ENCODE measurements at places on chromosomes 3 and 15. TPM values are rescaled to one million over a fixed set of nuclear protein-coding genes. Genes with fewer than 3 reads are reported as not detected.

- no peak for DNase-seq
These were observed 84.9 kb upstream of the TBL1XR1 start for GRCh38 chr3:177282119-177282655.

Gene EXD1
- total RNA-seq: 0.15 TPM

GRCh38 chr3:141380279-141380678 is 12.0 kb downstream of the ZBTB38 start:
- DNase-seq: no peak

DNA sequence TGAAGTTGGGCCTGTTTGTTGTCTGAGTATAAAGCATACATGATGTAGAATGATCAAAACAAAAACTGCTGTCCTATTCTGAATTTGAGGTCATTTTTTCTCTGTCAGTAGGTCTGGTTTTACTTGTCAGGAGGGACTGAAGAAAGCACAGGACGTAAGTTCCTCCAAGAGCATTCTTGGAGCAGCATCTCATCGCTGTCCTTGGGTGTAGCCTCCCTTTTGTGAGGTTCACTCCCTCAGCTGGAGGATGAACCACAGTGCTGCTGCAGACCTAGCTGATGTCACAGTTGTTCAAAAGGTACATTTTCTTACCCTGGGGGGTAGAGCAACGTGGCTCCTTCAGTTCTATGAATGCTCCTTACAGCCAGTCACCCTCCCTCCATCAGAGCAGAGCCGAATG is 490.0 kb upstream of the TBL1XR1 start:
- no peak for DNase-seq

Gene LRRC34
- total RNA-seq: 1.2 TPM

- DNase-seq: no peak
These were observed 2.9 kb upstream of the MKRN2 start for GRCh38 chr3:12553921-12554391.

DNA sequence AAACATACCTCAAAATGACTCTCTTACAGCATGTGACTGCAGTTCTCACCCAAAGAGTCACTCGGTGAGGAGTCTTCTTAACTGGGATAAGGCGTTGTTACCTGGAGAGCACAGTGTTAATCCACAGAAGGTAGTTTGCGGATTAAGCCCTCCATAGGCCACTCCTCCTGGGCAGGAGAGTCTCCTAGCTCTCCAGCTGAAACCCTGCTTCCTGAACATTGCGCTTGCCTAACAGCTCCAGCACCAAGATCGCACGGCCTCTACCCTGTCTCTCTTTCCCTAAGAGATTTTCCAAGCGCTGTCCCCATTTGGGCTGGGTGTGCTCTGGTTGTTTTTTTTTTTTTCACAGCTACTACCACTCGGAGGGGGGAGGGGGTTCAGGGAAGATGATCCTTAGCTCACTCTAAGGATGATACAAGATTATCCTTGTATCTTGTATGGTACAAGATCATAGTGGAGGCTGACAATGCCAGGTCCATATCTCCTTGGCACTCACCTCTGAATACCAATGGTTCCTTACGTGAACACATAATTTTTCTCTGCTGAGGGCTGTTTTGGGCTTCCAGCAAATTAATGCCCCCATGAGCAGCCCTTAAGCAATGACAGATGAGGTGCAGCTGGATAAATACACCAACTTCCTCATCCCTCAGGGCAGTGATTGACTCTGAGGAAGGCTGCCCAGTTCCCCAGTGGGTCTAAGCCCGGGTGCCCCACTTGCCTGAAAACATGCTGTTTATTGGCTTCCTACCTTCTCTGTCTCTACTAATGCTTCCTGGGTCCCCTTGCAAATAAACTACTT is 185.2 kb upstream of the TSC22D2 start:
- no peak for DNase-seq

Gene PEX5L
- total RNA-seq: 0.23 TPM

GRCh38 chr3:90010341-90010740 is 902.9 kb downstream of the EPHA3 start:
- DNase-seq: no peak

All from Panc1 (cell line).